ENCODE measurements at places on chromosomes 16 and 17.

- no peaks in the 10 kb centered on the region for H3K36me3 ChIP-seq
- DNase-seq, result no peak
- H3K4me3 ChIP-seq, result no peak overlapping the region
These were observed 2.0 kb upstream of the ANTKMT start for GRCh38 chr16:718922-719321.

DNA sequence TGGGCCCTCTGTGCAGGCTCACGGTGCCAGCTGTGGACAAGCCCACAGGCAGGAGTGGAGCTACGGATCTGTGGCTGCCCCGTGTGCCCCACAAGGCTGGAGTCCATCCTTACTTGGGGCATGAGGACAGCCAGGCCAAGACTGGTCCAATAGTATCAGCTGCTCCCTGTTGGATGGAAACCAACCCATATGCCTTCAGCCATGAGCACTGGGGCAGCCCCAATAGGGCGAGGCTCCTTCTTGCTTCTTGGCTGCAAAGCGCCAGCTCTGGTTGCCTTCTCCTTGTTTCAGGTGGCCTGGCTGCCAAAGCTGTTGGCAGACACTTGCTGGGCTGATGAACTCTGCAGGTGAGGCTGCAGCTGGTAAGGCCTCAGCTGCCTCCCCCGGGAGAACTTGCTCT, 188.0 kb downstream of the ENGASE start:
- no peaks in the 10 kb centered on the region for H3K4me1 ChIP-seq
- H3K36me3 ChIP-seq, result no peaks in the 10 kb centered on the region
- H3K27me3 ChIP-seq, result no peaks in the 10 kb centered on the region

DNA sequence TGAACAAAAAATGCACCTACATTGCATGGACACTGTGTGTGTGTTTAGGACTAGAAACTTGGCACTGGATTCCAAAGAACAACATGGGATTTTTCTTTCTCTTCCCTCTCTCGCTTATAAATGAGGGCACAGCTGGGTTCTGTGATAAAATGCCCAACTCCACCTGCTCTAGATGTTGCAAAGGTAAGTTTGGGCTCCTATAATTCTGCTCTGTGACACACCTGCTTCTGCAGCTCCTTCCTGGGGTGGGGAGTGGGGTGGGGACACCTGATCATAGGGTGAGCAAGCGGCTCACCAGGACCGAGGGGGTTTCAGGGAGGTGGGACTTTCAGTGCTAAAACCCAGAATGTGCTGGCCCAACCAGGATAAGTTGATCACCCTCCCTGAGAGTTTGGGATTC, 104.3 kb downstream of the AXIN2 start:
- H3K27ac ChIP-seq, result no peak overlapping the region
- no peaks in the 10 kb centered on the region for H3K36me3 ChIP-seq
- no peaks in the 10 kb centered on the region for H3K27me3 ChIP-seq
- no peaks in the 10 kb centered on the region for H3K4me1 ChIP-seq

- no peak overlapping the region for H3K27ac ChIP-seq
- no peaks in the 10 kb centered on the region for H3K27me3 ChIP-seq
- peaks cover 37% of the 10 kb centered on the region for H3K4me1 ChIP-seq
These were observed 12.5 kb downstream of the CALCOCO2 start for GRCh38 chr17:48843187-48843900.

DNA sequence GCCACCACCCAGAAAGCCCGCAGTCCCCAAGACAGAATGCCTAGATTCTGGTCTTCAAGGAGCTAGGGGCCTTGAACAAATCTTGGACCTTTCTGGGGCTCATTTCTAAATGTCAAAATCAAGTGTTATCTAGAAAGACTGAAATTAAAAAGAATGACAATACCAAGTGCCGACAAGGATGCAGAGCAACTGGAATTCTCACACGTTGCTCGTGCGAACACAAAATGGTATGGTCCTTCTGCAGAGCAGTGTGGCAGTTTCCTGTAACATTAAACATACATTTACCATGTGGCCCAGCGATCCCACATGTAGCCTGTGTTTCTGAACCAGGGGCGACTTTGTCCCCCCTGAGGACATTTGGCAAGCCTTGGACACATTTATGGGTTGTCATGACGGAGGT, 137.9 kb downstream of the GAS7 start:
- no peak overlapping the region for H3K27ac ChIP-seq
- no peak for DNase-seq
- peaks cover 6% of the 10 kb centered on the region for H3K4me1 ChIP-seq
- no peaks in the 10 kb centered on the region for H3K36me3 ChIP-seq
- H3K4me3 ChIP-seq, result no peak overlapping the region
- no peaks in the 10 kb centered on the region for H3K27me3 ChIP-seq

GRCh38 chr16:78961464-78961863, 639.1 kb downstream of the MAF start:
- H3K4me1 ChIP-seq, result no peaks in the 10 kb centered on the region
- no peak for DNase-seq
- no peaks in the 10 kb centered on the region for H3K36me3 ChIP-seq
- H3K27me3 ChIP-seq, result no peaks in the 10 kb centered on the region

All from CD8-positive, alpha-beta memory T cell (primary cell).